ENCODE measurements at places on chromosomes 2 and 18.

DNA sequence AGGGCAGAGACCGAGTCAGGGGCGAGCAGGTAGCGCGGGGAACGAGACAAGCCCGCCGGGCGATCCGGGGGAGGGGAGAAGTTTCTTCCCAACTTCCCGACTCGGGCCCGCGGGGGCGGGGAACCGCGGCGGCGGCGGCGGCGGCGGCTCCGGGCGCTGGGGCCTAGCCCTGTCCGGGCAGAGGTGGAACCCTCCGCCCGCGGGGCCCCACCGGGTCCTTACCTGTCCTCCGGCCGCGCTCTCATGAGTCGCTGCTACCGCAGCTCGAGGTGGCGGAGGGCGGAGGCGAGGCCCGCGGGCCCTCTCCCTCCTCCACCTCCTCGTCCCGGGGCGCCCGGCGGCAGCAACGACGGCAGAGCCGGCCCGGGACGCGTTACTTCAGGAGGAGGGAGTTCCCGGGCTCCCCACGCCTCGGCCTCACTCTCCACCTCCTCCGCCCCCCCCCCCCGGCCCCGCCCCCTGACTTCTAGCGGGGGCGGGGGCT, at the start of gene YES1:
TSS of gene YES1 (minus strand) at position 351 of the 484 bp plus-strand sequence. CDS start 55,415 bp downstream, outside the sequence.
- no peak for DNase-seq

DNA sequence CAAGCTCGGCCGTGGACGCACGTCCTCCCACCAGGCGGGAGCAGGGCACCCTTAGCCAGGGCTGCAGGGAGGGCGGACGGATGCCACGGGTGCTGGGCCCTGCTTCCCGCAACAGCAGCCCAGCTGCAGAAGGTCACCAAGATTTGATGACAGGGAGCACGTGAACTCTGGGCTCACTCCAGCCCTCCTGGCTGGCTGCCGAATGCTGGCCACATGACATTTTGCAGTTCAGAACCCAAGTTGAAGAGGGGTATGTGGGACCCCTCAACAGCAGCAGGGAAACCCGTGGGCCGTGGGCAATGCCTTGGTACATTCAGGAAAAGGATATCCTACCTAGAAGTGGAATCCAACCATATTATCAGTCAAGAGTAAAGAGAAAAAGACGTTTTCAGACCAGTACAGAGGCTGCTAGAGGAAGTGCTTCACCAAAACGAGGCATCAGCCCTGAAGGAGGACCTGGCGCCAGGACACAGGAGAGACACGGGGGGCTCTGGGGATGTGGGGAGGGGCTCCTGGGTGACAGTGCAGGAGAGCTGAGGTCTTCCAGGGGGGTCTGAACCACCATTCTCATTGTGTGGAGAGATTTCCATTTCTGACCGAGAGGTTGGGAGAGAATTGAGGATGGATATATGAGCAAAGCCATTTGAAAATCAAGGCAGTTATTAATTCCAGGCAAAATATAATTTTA, 107.4 kb upstream of the CTDP1 start:
- no peak for DNase-seq

GRCh38 chr2:102025016-102025501, 33.3 kb downstream of the IL1R2 start:
- DNase-seq: no peak

DNA sequence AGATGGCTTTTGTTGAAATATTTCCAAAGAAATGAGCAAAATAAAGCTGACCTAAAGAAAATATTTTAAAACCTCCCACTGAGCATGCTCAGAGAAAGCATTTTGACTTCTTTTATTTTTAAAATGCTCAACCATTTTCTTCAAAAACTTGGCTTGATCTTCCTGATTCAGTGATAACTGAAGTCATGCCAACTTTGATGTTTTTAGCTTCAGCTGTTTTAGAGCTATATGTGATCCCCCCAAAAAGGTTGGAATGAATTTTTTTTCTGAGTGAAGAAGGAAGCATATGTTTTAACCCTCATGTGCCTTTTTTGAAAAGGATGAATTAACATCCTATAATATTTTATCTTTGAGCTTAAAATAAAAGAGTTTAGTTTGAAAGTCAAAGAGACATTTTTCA, 612.0 kb downstream of the ARHGAP15 start:
- no peak for DNase-seq

DNA sequence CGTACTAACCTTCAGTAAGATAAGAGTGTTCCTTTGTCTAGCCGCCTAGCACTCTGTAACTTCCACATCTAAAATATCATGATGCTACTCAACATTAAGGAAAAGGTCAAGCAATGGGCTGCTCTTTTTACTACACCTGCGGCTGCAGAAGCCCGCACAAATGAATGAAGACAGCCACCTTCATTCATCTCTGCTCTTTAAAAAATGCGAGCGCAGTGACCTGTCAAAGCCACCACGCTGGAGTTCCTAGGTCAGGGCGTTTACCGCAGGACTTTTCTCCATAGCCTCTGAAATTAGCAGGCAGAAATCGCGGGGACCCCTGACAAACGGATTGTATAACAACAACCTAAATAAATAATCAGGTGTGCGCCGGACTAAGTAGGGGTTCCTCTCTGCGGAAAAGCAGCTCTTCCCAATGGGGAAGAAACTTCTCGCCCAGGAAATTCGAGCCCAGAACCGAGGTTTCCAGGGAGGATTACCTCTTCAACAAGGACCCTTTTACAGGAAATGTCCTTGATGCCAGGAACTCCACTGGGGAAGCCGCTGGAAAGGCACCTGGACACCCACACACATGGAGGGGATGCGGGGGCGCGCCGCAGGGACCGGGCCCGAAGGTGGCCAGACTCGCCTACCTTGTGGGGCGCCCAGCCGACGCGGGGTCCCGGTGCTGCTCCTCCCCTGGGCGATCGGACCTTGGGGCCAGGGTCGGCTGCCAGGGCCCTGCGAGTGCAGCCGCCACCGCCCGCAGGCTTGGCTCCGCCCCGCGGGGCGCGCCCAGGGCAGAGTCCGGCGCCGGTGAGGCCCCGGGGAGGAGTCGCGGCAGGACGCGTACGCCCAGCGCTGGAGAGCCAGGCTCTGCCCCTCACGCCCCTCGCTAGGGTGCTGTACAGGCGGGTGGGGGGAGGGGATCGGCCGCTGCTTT, at the start of gene CCDC68:
TSS of gene CCDC68 (minus strand) at position 758 of the 922 bp plus-strand sequence. CDS start 16,670 bp downstream, outside the sequence.
- no peak for DNase-seq
